ENCODE measurements at places on chromosomes 3 and 15. TPM values are rescaled to one million over a fixed set of nuclear protein-coding genes. Genes with fewer than 3 reads are reported as not detected.
A peak's percentile ranks its signal among the peaks of the same experiment; 100 is the strongest.

The MRAS gene
- 0.16 TPM for total RNA-seq

The SLC7A14 gene
- total RNA-seq, result not detected

DNA sequence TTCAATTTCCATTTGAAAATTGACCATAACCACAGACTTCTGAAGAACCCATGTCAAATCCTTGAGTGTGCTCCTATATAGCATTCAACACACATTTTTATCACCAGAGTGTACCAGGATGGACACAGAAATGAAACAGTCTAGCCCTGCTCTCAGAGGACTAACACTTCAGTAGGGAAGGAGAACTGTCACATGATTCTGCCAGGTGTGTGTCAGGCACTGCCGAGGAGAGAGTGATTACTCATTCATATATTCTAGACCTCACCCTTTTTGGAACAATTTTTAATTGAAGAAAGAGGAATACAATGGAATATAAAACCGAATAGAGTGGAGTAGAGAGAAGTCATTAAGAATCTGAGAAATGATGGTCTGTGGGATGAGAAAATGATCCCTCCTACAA lies 125.8 kb downstream of the ERC2 start:
- H3K27ac ChIP-seq, result no peak overlapping the region
- no peaks in the 10 kb centered on the region for H3K36me3 ChIP-seq
- H3K4me1 ChIP-seq, result no peaks in the 10 kb centered on the region
- H3K27me3 ChIP-seq, result peaks cover 13% of the 10 kb centered on the region

DNA sequence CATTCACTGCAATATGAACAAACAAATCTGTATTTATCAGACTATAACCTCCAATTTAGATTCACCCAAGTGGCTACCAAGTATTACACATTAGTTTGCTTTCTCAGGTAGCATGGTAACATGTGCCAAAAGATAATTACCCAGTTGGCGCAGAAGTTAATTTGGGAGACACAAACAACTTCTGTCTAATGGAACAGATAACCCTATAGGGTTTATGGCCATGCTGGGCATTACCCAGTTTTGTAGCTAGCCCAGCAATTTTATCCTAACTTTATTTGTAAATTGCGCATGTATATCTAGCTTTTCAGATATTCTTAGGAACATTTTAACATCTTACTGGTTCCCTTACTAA lies 780 bp downstream of the RPL22L1 start:
- H3K27ac ChIP-seq, result peak overlapping the region; percentile 99
- no peak for DNase-seq
- H3K27me3 ChIP-seq, result peaks cover 4% of the 10 kb centered on the region
- H3K36me3 ChIP-seq, result peaks cover 47% of the 10 kb centered on the region
- H3K4me3 ChIP-seq, result peak overlapping the region; percentile 96

The LRRC31 gene
- not detected for total RNA-seq

DNA sequence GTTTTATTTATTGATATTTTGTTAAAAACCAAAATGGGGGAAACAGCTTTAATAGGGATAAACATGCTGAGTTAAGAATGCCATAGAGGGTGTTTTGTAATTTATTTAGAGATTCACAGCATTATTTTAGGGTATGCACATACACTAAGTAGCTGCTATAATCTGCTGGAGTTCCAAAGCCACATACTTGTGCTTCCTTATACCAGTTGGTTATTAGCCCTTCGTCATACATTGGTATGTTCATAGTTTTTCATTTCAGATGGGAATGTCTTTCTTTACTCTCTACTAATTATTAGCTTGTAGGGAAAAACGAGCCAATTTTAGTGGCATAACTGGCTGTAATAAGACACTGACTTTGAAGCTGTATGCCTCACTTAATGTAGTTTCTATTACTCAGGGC lies 74.9 kb downstream of the PFN2 start:
- H3K4me1 ChIP-seq, result peaks cover under 1% of the 10 kb centered on the region
- H3K36me3 ChIP-seq, result peaks cover 12% of the 10 kb centered on the region
- H3K27me3 ChIP-seq, result no peaks in the 10 kb centered on the region
- no peak overlapping the region for H3K27ac ChIP-seq
- no peak for DNase-seq

GRCh38 chr15:39663704-39664250 lies 82.9 kb downstream of the THBS1 start:
- no peaks in the 10 kb centered on the region for H3K4me1 ChIP-seq
- H3K27ac ChIP-seq, result no peak overlapping the region
- H3K27me3 ChIP-seq, result peaks cover 5% of the 10 kb centered on the region
- no peaks in the 10 kb centered on the region for H3K36me3 ChIP-seq
- DNase-seq, result no peak
- no peak overlapping the region for H3K4me3 ChIP-seq

All from activated naive CD8-positive, alpha-beta T cell treated with anti-CD3 and anti-CD28 coated beads for 36 hours (primary cell).